ENCODE measurements at places on chromosomes 5 and 9. TPM values are rescaled to one million over a fixed set of nuclear protein-coding genes. Genes with fewer than 3 reads are reported as not detected.

GRCh38 chr9:79007701-79008483, 563.9 kb upstream of the TLE4 start:
- no peak for DNase-seq

Gene DCAF12
- polyA plus RNA-seq: 24.8 TPM

GRCh38 chr5:125583321-125584139, 837.1 kb upstream of the ZNF608 start:
- DNase-seq: no peak

DNA sequence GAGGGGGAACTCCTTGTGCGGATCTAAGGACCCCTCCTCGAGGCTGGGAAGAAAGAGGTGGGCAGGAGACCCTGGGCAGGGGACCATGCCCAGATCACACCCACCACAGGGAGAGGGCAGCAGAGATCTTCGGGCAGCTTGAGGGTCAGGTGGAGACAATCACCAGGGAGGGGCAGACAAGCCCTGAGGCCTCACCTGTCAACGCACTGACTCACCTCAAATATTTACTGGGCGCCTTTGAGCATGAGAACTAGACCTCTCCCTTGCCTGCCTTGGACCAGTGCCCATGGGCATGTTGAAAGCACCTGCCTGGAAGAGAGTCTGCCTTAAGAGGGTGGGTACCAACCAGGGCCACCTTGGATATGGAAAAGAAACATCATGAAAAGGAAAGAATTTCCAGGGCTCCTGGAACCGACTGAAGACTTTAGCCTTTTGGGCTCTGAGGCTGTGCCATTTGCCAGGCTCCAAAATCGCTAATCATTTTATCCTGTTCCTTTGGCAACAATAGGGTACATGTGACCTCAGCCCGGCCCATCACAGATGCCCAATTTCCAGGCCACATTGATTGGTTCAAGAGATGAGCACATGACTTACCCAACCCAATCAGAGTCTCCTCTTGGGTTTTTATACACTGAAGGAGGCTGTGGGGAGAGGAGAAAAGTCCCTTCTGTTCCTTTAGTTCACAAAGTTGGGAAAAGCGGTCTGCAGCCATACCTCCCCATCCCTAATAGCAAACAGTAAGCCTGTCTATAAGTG, 10.4 kb upstream of the SPINK4 start:
- DNase-seq: peak; percentile 98

DNA sequence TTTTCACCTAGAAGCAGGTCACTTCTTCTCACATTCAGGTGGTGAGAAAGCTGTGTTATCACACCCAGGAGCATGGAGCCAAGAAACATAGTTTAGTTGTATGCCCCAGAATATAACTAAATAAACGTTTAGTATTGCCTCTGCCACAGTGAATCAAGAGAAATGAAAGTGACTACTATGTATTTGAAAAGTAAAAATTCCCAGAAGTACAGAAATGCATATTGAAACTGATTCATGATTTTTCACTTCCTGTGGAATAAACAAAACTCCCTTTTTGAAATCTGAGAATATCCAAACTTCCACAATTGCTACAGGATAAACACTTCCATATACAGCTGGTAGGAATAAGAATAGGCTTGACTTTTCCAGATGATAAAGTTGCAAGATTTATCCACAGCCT, 15.3 kb upstream of the NINJ1 start:
- DNase-seq: no peak

GRCh38 chr5:132949136-132949535, 14.3 kb downstream of the AFF4 start:
- no peak for DNase-seq

Gene SH2D3C
- polyA plus RNA-seq: 0.04 TPM

DNA sequence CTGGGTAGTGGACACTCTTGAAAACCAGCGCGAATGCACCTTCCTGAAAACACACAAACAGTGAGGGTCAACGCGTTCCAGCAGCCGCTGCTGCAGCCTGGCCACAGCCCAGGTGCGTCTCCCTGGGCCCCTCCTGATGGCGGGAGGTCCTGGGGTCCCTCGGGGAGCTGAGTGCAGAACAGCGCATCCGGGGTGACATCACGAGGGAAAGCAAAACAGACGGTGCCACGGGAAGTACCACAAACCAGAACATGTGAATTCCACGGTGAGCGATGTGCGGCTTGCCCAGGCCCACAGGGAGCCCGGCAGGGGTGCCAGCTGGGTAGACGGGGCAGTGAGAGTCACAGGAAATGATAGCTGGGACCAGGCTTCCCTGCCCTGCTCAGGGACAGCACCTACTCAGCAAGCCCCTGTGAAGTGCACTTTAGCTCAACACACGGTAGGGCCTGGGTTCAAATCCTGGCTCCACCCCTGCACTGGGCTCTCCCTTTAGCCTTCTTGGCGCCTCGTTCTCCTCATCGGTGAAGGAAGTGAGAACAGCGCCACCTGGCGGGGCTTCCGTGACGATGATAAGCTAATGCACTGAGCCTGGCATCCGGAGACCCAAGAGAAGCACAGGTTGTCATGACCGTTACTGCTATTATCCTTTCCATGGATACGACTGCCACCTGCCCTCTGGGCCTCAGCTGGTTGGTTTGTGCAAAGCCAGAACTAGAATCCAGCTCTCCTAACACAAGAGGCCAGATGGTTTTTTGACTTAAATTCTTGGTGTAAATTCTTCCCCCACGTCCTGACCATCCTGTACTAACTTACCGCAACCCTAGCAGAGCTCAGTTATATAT, 24.6 kb downstream of the GFPT2 start:
- peak; percentile 89 for DNase-seq

GRCh38 chr9:125091121-125091520, 52.2 kb downstream of the SCAI start:
- DNase-seq: no peak

DNA sequence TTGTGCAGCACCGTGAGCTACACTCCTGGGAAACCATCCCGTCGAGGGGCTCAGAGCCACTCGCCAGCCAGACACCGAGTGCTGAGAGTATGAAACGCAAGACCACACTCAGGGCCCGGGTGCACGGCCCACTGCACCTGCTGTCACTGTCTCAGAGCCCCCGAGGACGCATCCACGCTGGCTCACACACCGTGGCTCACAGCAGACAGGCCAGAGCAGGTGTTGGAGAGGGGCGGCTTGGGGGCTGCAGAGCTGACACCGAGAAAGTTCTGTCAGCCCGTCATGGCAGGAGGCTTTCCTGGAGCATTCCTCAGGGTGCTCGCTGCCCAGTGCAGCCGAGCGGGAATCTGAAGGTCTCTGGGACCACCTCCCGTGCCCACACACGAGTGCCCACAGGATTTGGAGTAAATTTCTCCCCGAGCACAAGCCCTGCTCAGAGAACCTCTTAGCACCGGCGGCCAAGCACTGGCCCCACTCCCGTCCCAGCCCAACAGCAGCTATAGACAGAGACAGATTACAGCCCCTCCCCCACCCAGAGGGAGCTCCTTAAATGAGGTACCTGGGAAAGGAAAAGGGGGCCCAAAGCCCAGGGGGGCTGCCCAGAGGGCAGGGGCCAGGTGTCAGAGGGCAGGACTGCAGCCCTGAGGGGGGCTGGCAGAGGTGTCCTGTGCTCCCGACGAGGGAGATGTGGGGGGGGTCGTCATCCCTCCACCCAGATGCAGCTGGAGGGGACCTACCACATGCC, 56.0 kb upstream of the SARDH start:
- no peak for DNase-seq

Gene FBXL7
- polyA plus RNA-seq: 1.1 TPM

- DNase-seq: peak; percentile 28
These were observed 240.8 kb downstream of the FSTL4 start for GRCh38 chr5:133371371-133372155.

DNA sequence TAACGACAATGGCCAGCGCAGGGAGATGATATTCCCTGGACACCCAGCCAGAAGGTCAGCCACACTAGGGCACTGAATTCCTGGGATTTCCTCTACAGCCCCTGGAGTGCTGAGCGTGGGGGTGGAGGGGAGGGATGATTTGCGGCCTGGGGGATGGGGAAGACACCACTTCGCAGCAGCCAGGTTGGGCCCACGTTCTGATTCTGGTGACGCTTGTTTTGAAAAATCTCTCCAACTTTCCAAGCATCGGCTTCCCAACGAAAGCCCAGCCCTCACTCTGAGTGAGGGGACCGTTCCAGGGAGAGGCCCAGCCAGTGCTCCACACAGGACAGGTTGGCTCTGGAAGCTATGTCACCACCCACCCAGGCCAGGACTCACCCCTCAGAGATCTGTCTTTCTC, 5.4 kb downstream of the GFPT2 start:
- no peak for DNase-seq

Gene TAF1L
- polyA plus RNA-seq: not detected

DNA sequence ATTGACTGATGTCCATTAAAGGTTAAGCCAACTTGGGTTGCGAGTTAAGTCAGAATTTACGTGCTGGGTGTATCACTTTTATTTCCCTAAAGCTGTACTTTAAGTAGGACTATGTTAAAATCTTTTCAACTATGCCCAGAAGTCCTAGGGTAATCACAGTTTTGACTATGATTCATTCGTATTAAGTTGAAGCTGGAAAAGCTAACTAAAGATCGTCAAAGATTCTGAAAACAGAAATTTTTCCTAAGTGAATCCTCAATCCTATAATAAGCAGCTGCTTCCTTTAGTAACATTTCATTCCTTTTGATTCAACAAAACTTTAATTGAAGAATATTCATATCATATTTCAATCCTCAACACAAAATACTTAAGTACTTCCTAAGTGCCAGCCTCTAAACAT, 460.4 kb downstream of the ACTL7B start:
- DNase-seq: no peak

Gene ESM1
- polyA plus RNA-seq: not detected

Gene IFNK
- not detected for polyA plus RNA-seq

Gene ATG12
- polyA plus RNA-seq: 48.9 TPM

DNA sequence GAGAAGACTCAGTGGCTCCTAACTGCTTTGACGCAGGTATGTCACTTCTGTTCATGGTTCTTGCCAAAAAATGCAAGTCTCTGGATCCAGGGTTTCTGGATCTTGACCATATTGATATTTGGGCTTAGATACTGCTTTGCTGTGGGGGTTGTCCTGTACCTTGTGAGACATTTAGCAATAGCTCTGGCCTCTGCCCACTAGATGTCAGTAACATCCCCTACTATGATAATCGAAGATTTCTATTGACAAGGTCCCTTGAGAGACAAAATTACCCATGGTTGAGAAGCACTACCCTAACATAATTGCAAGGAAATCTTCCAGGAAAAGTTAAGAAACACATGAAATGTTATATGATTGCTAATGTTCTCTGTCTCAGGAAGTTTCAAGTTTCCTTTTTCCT, 285.4 kb downstream of the TMEM232 start:
- peak; percentile 18 for DNase-seq

- DNase-seq: no peak
These were observed 263.5 kb downstream of the YTHDC2 start for GRCh38 chr5:113776832-113777525.

Gene FSTL4
- polyA plus RNA-seq: 0.90 TPM

Gene CAPSL
- not detected for polyA plus RNA-seq

Gene DEPDC1B
- polyA plus RNA-seq: 15.9 TPM

Gene ARHGEF28
- 17.6 TPM for polyA plus RNA-seq

- DNase-seq: no peak
These were observed 29.7 kb downstream of the DAPK1 start for GRCh38 chr9:87527211-87527916.

DNA sequence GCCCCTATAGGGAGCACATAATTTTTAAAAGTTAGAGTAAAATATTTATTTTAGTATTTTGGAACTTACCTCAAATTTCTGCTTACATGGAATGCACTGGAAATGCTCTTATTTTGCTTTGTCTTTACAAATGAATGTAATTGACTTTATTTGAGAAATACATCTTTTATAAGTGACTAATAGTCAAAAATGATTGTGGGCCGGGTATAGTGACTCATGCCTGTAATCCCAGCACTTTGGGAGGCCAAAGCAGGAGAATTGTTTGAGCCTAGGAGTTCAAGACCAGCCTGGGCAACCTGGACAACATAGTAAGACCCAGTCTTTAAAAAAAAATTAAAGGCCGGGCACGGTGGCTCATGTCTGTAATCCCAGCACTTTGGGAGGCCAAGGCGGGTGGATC, 5.8 kb downstream of the HMGCR start:
- no peak for DNase-seq

GRCh38 chr9:132023419-132024180, 56.1 kb downstream of the MED27 start:
- DNase-seq: no peak

GRCh38 chr5:14173377-14174229, 30.5 kb downstream of the TRIO start:
- DNase-seq: no peak

Gene BRD3
- polyA plus RNA-seq: 15.0 TPM

Gene LECT2
- not detected for polyA plus RNA-seq

GRCh38 chr5:135170500-135170899, 136.5 kb upstream of the PITX1 start:
- no peak for DNase-seq

DNA sequence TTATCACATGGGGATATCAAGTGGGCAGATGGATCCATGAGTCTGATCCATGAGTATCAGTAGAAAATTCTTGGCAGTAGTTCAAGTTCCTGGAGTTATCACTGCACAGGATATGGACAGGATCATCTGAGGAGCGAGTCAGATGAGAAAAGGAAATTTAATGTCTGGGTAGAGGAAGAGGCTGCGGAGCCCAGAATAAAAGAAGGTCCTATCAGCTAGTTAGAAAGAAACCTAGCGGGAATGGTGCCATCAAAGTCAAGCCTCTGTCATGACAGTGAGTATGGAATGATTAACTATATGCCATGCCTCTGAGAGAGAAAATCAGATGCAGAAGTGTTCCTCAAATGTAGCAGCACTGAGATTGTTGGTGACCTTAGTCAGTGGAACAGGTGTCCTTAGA, 248.1 kb downstream of the PIK3R1 start:
- no peak for DNase-seq

GRCh38 chr9:22129133-22129532, 120.0 kb upstream of the CDKN2B start:
- DNase-seq: peak; percentile 46

- no peak for DNase-seq
These were observed 213.8 kb downstream of the MLLT3 start for GRCh38 chr9:20408513-20408912.

Gene C9orf153
- 0.06 TPM for polyA plus RNA-seq

- no peak for DNase-seq
These were observed 117.2 kb downstream of the NRG2 start for GRCh38 chr5:139925650-139926640.

DNA sequence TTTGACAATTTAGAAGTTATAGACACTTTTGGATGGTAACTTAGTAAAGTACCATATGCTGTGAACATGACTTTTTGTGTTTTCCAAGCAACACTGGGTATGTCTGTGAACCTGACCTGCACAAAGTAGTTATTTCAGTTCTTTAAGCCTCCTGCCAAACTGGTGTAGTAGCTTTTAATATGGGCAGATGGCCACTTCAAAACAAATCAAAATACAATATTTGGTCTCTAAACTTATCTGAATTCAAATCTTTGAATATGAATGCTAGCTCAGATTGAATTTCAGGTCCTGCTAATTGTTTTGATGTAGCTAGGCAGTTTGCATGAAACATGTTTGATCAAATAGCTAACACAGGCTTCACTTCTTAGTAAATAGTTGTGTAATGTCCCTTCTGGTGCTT, 1176.7 kb upstream of the CDH9 start:
- no peak for DNase-seq

Gene SYK
- 0.03 TPM for polyA plus RNA-seq

Gene CAVIN4
- polyA plus RNA-seq: 0.86 TPM
